ENCODE measurements at places on chromosomes 2 and 18.
A peak's percentile ranks its signal among the peaks of the same experiment; 100 is the strongest.

- no peak for DNase-seq
Measured at GRCh38 chr2:16675781-16676180, 10.1 kb upstream of the CYRIA start.

GRCh38 chr2:175353275-175353674 lies 171.8 kb upstream of the ATP5MC3 start:
- DNase-seq, result no peak

- no peak for DNase-seq
Measured at GRCh38 chr2:1767939-1768691, 23.8 kb upstream of the PXDN start.

- DNase-seq, result no peak
Measured at GRCh38 chr2:120650022-120650644, 85.5 kb upstream of the GLI2 start.

- DNase-seq, result no peak
Measured at GRCh38 chr2:101655702-101656422, 41.6 kb upstream of the MAP4K4 start.

- no peak for DNase-seq
Measured at GRCh38 chr18:318791-319291, 51.0 kb upstream of the THOC1 start.

GRCh38 chr2:175372704-175373701 lies 191.5 kb upstream of the ATP5MC3 start:
- peak; percentile 2 for DNase-seq

DNA sequence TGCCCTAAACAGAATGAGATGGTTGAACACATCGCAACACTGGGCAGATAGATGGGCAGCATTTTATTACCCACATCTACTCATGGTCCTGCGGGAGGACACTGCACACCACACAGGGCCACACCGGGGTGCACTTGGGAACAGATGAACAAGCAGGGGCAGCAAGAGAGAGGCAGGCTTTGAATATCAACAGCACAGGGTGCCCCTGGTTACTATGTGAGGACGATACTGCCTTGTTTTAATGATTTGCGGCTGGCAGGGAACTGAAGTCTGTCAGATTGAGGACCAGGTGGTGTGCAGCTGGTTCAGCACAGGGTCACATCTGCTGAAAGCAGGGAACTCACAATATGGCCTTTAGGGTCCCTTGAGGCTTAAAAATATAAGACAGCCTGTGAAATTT lies 195.7 kb downstream of the PIEZO2 start:
- no peak for DNase-seq

- DNase-seq, result no peak
Measured at GRCh38 chr2:206736935-206737334, 18.7 kb upstream of the DYTN start.

DNA sequence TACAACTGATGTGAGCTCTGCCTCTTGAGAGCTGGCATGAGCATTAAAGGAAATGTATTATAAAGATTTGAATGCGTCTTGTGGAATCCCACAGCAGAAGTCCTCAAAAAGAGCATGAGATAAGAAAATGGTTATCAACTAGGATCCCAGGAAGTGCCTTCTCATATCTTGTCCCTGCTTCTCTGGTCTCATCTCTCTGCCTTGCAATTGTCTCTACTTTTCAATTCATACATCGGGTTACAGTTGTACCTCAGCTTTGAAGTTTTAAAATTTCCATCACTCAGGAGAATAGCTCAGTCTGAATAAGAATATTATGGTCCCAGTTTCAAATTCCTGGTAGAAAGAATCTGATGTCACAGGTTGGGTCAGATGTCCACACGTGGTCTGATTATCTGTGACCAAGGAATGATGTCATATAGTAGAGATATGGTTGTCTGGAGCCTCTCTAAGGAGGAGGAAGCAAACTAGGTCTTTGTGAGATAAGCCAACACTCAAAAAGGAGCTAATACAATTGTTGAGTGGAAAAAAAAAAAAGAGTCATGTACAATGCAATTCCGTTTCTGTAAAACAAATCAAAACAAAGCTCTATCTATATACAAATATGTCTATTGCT lies 21.7 kb upstream of the CCDC88A start:
- no peak for DNase-seq

GRCh38 chr18:1014509-1014908 lies 109.8 kb downstream of the ADCYAP1 start:
- no peak for DNase-seq

- DNase-seq, result no peak
Measured at GRCh38 chr2:70958759-70959158, 19.7 kb upstream of the ANKRD53 start.

- DNase-seq, result no peak
Measured at GRCh38 chr2:106841886-106842645, 43.9 kb downstream of the ST6GAL2 start.

DNA sequence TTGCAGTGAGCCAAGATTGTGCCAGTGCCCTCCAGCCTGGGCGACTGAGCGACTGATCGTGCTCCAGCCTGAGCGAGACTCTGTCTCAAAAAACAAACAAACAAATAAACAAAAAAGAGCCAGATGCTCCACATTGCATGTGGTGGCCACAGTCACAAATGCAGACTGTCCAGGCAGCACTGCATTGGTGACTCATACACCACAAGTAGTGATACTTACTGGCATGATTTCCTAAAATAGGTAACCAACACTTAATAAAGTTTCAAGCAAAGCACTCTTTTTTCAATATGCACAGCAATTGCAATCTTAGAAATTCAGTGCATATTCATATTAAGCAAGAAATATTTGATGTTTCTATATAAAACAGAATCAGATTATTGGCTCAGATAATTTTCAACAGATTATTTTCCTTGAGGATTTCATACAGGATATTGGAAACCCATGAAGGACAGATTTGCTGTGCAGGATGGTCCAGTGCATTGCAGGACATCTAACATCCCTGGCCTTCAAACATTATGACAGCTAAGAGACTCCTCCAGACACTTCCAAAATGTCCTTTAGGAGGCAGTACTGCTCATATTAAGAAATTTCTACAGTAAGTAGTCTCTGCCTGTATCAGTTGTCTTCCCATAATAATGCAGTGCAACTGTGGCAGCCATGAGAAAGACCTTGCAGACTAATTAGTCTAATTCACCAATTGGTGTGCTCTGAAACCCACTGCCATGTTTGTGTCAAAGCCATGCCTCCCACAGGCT lies 10.5 kb upstream of the SLC1A4 start:
- no peak for DNase-seq

GRCh38 chr2:160213511-160213910 lies 13.4 kb upstream of the ITGB6 start:
- no peak for DNase-seq

DNA sequence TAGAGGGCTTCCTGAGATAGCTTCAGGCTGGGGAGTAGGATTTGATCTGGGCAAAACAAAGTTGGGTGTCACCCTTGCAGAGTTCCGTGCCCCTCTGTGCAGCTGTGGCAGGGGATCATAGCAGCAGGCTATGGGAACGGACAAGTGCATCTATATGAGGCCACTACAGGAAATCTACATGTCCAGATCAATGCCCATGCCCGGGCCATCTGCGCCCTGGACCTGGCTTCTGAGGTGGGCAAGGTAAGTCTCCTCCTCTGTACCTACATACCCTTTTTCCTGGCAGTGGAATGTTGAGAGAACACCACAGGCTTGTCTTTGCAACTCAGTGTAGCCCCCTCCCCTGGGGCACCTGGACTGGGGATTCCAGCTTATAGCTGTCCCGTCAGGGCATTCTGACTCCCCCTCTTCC lies 3.5 kb downstream of the WDR54 start:
- no peak for DNase-seq

GRCh38 chr2:218478544-218478943 lies 59.6 kb downstream of the VIL1 start:
- DNase-seq, result no peak

- no peak for DNase-seq
Measured at GRCh38 chr2:176390276-176391147, 121.3 kb downstream of the MTX2 start.

GRCh38 chr2:240453461-240454105 lies 18.1 kb downstream of the GPC1 start:
- DNase-seq, result no peak

- peak; percentile 25 for DNase-seq
Measured at GRCh38 chr2:231260442-231261208, 62.2 kb downstream of the ARMC9 start.

DNA sequence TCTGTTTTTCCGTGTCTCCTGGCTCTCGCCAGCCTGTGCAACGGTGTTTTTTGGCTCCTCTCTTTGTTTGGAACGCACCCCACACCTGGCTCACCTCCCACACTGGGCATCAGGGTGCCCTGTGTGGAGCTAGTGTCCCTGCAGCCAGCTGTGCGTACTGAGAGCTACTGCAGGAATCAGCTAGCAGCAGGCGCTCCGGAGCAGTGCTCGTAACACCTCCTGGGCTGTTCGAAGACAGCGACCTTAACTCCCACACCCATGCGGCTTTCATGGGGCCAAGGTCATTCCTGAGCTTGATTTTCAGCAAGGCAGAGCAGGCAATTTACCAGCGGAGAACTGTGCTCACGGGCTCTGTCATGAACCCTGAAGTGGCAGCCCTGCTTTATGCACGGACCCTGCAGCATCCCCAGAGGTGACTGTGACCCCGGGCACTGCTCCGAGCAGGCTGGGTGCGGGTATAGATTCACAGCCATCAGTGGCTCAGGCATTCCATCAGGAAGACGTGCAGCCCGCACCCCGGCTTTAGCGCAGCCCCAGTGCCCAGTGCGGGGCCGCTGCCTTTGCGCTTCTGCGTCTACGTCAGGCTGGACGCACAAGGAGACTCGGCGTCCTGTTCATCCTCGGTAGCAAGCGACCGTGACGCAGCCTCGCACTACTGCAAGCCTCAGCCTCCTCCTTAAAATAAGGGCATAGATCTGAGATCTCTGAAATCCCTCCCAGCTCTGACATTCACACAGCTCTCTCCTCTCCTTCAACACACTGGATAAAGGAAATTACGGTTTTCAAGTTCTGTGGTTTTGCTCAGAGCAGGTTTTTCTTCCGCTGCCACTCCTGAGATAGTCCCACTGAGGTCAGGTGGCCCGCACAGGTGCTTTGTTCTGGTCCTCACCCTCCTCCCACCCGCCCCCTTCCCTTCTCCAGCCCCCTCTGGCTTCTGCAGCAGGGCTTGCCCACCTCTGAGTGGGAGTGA lies 58.2 kb downstream of the ADI1 start:
- no peak for DNase-seq

DNA sequence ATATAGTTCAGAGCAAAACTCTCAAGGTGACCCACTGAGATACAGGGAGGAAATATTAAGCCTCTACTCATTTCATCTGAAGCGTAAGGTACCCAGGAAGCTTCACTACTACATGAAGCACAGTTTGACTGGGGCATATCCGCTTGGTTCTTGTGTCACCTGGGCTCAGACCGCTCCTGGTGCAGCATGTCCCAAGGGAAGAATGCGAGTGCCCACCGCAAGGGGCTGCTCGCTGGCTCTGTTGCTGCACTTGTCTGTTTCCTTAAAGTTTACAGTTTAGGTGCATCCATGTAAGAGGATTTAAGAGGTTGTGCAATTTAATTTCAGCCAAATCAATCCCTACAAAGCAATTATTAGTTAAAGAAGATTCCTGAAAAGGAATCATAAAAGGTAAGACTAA lies 507.8 kb downstream of the FBXO15 start:
- DNase-seq, result no peak

All from H54 (cell line).